ENCODE measurements at places on chromosomes 4 and X. TPM values are rescaled to one million over a fixed set of nuclear protein-coding genes. Genes with fewer than 3 reads are reported as not detected.

THAP6 gene
- 17.3 TPM for total RNA-seq

SPANXC gene
- not detected for total RNA-seq

TEX13D gene
- total RNA-seq: not detected

SPACA5 gene
- not detected for total RNA-seq

PABPC1L2A gene
- not detected for total RNA-seq

SLC4A4 gene
- 248 TPM for total RNA-seq

DCAF8L2 gene
- not detected for total RNA-seq

TRIM75 gene
- total RNA-seq: not detected

ENPP6 gene
- total RNA-seq: 0.35 TPM

ANOS1 gene
- 0.48 TPM for total RNA-seq

PDE6B gene
- total RNA-seq: 1.2 TPM

PDZD4 gene
- 2.8 TPM for total RNA-seq

GAK gene
- total RNA-seq: 259 TPM

FOXP3 gene
- not detected for total RNA-seq

ACTRT1 gene
- total RNA-seq: not detected

SUPT20HL1 gene
- 0.35 TPM for total RNA-seq

MAP3K15 gene
- 0.16 TPM for total RNA-seq

BEX2 gene
- total RNA-seq: 4.9 TPM

HTN3 gene
- total RNA-seq: not detected

CT45A2 gene
- total RNA-seq: not detected

MAGEA3 gene
- total RNA-seq: not detected

POF1B gene
- total RNA-seq: 46.1 TPM
